Gastroesophageal sphincter (tissue), 4 donors: ENCODE measurements at places on chromosomes 2 and 18.

DNA sequence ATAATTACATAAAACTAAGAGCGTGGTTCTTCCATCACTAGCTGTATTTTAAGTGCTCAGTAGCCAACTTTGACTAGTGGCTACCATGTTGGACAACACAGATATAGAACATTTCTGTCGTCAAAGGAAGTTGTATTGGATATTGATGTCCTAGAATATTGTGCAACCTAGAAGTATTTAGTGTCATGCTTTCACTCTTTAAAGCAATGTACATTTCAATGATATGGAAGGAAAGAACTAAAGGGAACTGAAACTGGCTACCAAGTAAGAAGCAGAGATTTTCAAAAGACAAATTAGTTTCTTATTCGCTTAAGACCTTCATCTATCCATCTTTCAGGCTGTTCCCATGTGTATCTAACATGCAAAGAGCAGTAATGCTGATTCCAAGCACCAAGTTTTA lies 85.4 kb upstream of the EML6 start:
- no peak for ATAC-seq

DNA sequence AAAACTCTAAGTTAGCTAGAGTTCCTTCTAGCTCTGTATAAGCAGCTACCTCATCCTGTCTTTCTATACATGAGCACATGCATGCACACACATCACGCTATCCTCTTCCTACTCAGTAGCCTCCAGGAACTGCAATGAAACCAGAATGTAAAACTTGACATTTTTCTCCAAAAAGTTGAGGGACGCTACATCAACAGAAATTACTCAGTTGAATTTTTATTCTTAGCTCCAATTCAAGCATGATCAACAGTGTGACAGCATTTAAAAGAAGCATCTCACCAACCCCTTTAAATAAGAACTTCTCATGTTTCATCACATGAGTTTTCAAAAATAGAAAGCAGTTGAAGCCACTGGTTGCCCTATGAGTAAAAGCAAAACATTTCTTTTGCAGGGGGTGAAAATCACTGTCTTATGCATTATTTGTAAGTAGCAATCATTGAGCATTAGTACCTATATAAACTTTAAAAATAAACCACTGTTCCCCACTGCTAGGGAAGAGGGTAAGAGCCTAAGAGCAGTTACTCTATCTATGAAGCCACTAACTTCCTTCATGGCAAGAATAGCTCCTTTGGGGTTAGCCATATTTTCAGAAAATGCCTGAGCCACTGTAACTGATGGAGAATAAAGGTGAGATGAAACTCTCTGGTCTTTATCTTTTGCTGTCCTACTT lies 77.9 kb upstream of the ARL5A start:
- no peak for ATAC-seq

DNA sequence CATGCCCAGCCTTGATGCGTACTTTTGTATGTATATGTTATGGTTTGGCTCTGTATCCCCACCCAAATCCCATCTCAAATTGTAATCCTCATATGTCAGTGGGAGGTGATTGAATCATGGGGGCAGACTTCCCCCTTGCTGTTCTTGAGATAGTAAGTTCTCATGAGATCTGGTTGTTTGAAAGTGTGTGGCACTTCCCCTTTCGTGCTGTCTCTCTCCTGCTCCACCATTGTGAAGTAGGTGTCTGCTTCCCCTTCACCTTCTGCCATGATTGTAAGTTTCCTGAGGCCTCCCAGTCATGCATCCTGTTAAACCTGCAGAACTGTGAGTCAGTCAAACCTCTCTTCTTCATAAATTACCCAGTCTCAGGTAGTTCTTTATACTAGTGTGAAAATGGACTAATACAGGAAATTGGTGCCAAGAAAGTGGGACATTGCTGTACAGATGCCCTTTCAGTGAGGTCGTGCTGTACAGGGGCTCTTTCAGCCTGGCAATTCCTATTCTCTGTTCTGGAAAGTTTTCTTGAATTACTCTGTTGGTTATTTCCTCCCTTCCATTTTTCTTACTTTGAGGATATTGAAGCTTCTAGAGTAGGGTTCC lies 38.2 kb downstream of the KCMF1 start:
- no peak for ATAC-seq

DNA sequence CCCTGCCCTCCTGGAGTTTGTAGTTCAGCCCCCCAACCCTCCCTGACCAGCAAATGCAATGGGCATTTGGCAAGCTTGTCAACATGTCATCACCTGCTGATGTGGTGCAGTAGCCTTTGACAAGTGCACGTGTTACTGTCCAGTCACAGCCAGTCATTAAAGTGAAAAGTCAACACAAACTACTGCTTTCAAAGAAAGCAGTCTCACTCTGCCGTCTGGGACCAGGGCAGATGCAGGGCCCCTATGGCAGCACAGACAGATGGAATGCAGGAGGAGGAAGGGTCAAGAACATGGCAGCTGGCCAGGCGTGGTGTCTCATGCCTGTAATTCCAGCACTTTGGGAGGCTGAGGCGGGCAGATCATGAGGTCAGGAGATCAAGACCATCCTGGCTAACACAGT lies 222.4 kb upstream of the OSR1 start:
- ATAC-seq: no peak

DNA sequence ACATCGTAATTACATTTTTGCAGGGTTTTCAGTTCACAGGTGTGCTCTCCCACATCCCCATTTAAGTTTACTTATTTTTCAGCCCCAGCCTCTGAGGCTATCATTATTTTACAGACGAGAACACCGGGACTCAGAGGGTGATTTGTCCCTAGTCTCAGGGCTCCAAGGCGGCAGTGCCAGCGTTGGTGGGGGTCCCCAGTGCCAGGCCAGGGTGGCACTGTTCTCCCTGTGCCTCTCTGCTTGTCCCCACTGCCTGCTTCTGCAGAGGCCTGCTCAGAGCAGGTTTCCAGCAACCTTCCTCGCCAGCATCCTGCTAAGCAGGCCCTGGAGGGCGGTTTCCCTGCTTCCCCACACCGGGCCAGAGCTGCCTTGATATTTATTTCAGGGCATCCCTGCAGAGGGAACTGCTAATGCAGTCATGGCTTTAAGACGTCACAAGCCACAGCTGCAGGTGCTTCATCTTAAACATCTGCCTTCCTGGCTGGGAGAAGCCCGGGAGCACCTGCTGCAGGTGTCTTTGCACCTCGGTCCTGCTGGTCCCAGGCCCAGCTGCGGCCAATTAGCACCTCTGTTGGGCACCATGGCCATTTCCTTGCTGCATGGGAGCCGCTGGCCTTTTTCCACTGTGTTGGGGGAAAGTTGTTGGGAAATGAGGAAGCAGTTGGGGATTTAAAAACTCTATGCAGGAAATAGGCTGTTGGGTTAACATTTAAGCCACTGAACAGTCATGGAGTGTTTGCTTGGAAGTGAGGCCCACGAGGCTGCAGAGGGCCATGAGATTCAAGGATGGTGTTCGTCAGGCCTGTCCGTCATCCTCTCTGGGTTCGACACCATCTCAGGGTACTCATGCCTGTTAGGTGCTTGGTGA lies 22.8 kb downstream of the HPCAL1 start:
- no peak for ATAC-seq

GRCh38 chr2:103898561-103898960 lies 955.4 kb upstream of the POU3F3 start:
- ATAC-seq: no peak

- ATAC-seq: no peak
Observed at GRCh38 chr2:211900518-211900917, 638.1 kb downstream of the ERBB4 start.

DNA sequence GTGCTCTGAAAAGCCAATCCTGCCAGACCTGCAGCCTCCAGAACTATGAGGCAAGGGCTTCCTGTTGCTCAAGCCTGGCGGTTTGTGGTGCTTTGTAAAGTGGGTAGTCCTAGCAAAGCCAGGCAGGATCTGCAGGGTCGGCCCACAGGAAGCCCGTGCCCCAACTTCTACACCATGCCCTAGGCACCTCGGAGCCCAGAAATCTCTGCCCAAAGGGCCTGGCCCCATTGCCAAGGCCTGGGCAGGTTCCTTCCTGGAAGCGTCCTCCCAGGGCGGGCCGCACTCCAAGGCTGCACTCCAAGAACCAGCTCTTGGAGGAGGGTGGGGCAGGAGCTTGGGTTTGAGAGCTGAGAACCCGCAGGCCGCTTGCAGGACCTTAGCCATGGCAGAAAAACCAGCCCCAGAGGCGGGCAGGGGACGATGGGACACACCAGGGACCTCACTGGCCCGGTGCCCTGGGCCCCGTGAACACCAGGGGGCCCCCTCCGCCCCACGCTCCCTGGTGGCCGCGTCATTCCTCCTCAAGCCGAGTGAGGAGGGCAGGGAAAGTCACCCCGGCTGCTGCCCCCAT lies 37.2 kb upstream of the ID2 start:
- no peak for ATAC-seq
